GM13977 (cell line): ENCODE measurements at places on chromosomes 3 and 15.

GRCh38 chr3:109117939-109118338 is at the start of gene MORC1:
TSS of gene MORC1 (minus strand) at chr3:109118134. CDS start at chr3:109118059, 75 bp downstream.
- DNase-seq, result no peak

- no peak for DNase-seq
These were observed 16.1 kb downstream of the NANOGP8 start for GRCh38 chr15:35068846-35069475.

- peak; percentile 24 for DNase-seq
These were observed 559 bp upstream of the LRRN1 start for GRCh38 chr3:3798631-3799113.

GRCh38 chr3:53800041-53800906 is 45.9 kb downstream of the CHDH start:
- no peak for DNase-seq

DNA sequence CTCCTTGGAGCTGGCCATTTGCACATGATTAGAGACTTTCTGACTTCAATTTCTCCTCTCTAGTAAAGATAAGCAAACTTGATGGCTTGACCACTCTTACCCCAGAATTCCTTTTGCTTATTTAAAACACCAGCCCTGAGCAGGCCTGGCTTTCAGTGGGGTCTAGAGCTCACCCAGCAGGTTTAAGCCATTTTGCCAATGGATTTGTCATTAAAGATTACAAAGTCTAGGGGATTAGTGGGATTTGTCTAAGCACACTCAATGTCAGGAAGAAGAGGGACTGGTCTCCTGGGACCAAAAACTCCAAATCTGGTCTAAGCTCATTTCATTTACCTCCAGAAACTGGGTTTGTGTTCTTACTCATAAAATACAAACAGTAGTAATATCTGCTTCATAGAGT is 57.3 kb upstream of the SNTN start:
- no peak for DNase-seq

GRCh38 chr3:176967522-176967921 is 229.8 kb downstream of the TBL1XR1 start:
- no peak for DNase-seq

DNA sequence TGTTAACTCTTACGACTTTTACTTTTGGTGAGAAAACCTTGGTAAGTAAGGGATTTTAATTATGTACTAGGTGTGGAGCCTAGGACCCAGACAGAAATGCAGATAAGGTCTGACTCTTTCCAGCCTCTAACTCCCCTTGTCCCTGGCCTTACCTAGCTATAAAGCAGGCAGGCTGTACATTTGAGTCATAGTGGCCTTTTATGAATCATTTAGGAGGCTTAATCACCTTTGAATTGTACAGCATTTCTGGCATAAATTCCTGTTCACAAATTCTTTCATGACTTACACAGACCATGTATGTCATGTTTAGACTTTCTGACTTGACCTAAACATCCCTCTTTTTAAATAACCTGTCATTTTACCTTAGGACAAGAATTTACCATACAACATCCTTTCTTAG is 47.4 kb downstream of the CHCHD4 start:
- DNase-seq, result no peak
